ENCODE measurements at places on chromosomes 2 and 18. TPM values are rescaled to one million over a fixed set of nuclear protein-coding genes. Genes with fewer than 3 reads are reported as not detected.

- no peak for DNase-seq
These were observed 528 bp downstream of the ATG9A start for GRCh38 chr2:219228911-219229304.

GRCh38 chr2:19887510-19887909, 14.3 kb downstream of the TTC32 start:
- DNase-seq = no peak

The LYPD6B gene
- 0.37 TPM for total RNA-seq

DNA sequence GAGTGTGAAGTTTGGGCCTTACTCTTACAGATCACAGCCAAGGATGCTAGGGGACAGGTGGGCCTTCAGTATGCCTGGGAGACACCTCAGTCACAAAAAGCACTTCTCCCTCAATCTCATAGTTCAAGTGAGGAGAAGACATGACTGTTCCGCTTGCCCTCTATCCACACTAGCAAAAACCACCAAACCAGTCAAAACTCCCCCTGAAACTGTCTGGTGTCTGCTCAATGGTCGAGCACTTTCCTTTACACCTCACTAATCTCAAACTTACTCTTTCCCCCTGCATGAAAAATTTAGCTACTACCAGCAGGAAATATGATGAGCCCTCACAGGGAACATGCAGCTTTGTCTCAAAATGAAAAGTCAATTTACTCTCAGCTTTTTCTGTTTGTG, 232.2 kb downstream of the TRIB2 start:
- DNase-seq = no peak

GRCh38 chr2:150188800-150189199, 298.7 kb downstream of the RND3 start:
- DNase-seq = peak; percentile 36

DNA sequence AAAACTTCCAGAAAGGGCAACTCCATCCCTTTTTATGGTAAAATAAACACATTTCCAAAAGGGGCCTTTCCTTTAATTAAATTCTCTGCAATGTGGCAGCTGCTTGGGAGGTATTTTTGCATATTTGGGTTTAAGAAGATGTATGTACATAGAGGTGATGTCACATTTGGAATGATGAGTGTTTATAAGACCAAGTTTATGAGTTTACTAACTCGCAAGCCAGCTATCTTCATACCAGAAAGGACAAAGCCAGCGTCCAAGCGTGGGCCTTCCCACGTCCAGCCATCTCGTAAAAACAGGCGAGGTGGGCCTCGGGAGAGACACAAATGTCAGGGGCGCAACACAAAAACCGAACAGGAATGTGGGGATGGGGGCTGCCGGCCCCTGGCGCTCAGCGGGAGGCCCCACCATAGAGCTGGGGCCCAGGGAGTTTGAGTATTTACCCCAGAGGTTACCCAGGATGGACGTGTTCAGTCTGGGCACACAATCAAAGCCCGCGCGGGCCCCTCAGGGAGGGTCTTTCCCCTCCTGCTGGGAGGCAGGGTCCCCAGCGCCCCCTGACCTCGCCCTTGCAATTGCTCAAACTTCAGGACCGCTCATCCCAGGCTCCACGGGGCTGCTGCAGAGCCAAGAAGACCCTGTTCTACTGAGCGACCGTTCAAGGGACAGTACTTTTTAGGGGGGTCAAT, 137.3 kb downstream of the TWIST2 start:
- no peak for DNase-seq

Data from MCF 10A (cell line).